ENCODE measurements at places on chromosomes 7 and 10.

- DNase-seq: no peak
These were observed 244.1 kb downstream of the PTPRN2 start for GRCh38 chr7:158343526-158343925.

DNA sequence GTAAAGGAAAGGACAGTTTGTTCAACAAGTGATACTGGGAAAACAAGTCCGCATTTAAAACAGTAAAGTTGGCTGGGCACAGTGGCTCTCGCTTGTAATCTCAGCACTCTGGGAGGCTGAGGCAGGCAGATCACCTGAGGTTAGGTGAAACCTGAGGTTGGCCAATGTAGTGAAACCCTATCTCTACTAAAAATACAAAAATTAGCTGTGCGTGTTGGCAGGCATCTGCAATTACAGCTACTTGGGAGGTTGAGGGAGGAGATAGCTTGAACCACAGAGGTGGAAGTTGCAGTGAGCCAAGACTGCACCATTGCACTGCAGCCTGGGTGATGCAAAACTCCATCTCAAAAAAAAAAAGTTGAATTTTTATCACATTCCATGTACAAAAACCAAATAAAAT lies 35.7 kb downstream of the ZNF92 start:
- no peak for DNase-seq

DNA sequence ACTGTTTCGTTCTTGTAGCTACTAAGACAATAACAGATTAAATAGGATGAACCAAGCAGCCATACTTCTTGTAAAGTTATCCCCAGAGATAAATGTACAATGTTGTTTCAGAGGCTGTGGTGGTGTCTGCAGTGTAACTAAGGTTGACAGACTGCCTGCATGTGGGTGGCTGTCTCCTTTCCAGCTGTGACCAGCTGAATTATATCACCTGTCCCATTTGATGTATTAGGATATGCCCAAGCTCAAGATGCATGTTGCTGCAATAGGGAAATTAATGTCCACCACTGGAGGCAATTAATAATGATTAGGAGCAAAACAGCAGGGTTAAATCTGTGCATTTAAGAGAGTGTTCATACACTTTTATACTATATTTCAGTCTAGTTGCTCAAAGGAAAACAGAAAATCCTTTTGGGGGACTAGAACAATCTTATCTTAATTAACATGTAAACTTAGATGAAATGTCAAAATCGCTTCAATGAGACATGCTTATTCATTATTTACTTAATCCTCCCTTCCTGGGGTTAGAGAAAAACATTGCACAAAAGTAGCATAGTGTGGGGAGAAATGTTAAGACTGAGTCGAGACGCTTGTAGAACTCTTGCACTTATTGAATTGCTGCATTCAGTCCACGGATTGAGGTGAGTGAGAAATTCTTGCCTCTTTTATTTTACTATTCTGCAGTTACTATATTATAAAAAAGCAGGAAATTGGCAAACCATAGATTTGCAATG lies 269.0 kb downstream of the SNX10 start:
- DNase-seq: no peak

DNA sequence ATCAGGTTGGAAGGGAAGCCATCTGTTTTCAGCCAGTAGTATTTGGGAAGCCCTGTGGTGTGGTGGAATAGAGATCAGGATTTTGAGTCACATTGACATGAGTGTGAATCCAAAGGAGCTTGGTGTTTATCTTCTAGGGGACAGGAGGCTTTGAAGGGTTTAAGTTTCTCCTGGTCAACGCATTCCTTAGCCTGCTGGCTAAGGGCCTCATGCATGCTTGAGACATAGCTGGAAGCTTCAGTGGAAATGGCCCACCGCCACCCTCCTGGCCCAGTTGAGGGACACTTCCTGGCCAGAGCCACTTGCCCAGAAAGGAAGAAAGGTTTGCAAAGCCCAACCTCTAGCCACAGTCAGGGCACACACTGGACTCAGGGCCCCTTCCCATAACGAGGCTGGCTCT lies 70.9 kb downstream of the CDK1 start:
- DNase-seq: no peak

DNA sequence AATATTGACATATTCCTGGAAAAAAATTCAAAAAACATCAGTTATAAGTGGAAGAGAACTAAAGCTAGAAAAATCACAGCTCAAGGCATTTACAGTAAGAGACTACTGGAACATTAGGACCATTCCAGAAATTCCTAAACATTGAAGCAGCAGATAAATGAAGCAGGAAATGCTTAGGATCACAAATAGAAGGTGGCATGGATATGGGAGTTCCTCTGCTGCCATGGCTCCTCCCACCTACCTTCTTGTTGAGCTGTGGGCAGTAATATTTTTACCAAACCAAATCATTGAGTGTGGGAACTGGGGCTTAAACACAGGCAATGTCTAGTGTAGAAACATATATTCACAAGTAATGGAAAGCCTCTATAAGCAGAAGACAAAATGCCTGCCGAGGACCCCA lies 292.8 kb downstream of the ANKRD7 start:
- no peak for DNase-seq

- no peak for DNase-seq
These were observed 34.0 kb upstream of the DKK1 start for GRCh38 chr10:52280051-52280450.

DNA sequence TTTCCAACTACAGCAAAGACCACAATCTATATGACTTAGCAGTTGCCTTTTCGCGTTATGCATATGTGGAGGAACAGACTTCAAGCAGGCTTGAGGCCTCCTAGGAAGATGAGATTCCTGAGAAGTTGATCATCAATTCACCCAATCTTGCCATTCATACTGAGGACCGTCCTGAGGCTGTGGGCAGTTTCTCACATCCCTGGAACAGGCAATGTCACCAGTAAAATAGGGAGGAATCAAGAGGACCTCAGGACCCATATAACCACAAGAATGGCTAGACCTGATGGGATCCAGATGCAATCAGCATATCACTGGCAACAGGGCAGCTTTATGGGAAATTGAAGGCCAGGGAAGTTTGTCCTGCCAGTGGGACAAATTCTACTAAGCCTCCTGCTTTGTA lies 17.3 kb downstream of the KDM7A start:
- DNase-seq: no peak

GRCh38 chr7:52017802-52018679 lies 701.4 kb upstream of the COBL start:
- no peak for DNase-seq

GRCh38 chr10:16975188-16975587 lies 154.4 kb downstream of the CUBN start:
- no peak for DNase-seq

DNA sequence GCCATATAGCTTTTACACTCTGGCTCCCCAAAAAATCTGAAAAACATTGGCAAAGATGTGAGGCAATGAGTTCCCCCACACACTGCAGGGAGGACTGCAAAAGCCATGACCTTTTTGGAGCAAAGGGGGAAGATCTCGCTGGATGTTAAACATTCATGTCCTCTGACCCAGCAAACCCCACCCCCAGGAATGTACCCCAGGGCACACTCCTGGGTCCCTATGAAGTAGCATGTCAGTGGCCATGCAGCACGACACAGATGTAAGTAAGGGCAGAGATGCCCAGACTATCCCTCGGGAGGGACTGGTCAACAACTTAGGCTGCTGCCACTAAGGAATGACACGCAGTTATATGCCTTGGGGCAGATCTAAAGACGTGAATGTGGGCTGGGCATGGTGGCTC lies 100.6 kb downstream of the DLG5 start:
- DNase-seq: no peak

DNA sequence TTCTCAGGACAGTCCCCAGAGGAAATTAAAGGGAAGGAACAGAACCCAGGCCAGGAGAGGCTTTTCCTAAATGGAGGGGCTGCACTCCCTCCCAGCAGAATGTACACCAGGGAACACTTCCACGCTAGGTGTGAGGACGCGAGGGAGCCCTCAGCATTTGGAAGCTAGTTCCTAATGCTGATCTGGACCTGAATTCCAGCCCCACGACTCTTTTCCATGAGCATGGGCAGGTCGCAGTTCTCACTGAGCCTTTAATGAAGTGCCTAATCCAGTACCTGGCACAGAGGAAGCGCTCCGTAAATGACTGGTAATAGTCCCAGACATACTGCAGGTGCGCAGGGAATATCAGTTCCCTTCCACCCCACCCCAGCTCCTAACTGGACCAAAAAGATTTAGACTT lies 1.1 kb downstream of the ALOX5 start:
- DNase-seq: no peak

- DNase-seq: no peak
These were observed 201.8 kb downstream of the GLRX3 start for GRCh38 chr10:130337696-130338635.

DNA sequence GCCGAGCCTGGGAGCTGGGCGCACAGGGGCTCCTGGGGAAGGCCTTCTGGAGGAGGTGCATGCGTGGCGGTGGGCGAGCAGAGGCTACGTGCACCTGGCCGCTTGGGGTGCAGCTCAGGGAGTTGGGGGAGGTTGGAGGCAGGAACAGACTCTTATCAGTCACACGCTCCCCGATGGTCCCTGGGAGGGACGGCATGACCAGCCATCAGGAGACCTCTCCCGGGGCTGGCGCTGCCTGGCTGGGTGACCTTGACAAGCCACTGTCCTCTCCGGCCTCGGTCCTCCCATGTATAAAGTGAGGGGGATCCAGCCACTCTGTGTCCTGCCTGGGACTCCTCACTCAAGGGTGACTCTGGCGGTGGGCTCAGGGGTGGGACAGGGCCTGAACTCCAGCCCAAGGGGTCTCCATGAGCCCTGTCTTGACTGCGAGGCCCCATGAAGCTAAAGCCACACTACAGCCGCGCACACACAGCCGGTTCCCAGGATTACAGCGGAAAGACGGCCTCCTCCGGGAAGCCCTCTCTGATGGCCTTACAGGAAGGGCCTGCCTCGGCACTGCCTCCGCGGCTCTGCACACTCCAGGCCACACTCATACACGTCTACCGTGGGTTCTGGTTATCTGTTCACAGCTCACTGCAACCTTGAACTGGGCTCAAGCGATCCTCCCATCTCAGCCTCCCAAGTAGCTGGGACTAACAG lies 2.3 kb downstream of the TMEM184A start:
- no peak for DNase-seq

DNA sequence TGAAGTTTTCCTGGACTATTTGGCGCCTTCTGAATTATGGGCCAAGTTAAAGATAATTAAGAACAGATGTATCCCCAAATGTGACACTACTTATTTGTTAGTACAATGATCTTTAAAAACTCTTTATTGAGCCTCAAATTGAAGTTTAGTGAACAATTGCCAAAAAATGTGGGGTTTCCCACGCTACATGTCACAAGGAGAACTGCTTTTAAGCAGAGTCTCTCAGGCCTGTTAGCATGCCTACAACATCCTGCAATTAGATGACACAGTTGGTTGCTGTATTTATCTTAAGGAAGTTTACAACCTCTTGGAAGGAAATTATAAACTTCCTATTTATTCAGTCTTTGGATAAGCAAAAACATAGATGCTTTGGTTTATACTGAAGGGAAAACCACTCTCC lies 733.0 kb downstream of the TNS3 start:
- DNase-seq: no peak

GRCh38 chr10:8039321-8039881 lies 15.1 kb upstream of the GATA3 start:
- DNase-seq: no peak

GRCh38 chr10:92690915-92691590 lies 1.3 kb downstream of the HHEX start:
- no peak for DNase-seq

DNA sequence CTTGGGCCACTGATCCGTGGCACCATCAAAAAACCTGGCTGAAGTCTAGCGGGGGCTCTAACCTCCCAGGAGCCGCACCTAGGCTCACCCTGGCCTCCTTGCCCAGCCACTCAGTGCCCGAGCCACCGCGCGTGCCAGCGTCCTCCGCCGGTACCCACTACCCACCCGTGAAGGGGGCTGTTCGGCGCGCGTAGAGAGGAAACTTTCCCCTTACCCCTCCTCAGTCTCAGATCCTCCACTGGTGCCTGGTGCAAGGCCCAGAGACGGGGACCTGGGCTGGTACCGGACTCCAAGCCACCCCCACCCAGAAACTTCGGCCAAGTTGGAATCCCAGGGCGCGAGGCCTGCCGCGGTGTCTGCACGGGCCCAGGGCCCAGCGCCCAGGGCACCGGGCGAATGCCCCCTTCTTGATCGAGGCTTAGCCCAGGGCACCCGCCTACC lies 3.5 kb upstream of the EBF3 start:
- no peak for DNase-seq

DNA sequence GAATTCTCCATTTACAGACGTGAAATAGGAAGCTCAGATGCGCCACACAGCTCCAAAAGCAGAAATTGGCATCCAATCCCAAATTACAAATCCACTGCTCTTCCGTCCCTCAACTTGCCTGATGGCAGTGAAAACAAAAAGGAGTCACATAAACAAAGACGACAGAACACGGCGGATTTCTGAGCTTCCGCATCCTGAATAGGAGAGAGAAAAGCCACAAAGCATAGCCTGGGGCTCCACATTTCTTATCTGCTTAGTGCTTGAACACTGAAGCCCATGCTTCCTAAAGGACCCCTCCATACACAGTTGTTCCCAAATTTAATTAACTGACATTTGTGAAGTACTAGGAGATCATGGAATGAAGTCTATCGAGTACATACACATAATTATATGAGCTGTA lies 32.6 kb downstream of the BEND7 start:
- DNase-seq: no peak

DNA sequence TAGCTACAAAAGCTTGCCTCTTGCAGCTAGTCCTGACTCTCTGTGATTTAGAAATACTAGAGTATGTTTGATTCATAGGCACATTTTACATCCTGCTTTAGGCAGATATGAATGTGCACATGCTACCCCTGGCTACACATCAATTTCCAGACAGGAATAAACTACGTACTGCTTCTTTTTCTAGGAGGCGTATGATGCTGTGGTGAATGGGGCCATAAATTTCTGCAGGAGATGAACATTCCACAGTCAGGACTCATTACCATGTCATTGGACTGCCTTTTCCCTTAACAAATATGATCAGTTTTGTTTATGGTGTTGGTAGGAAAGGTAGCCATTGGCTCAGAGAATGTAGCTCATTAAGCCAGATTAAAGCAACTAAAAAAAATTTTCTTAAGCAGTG lies 50.1 kb upstream of the IFRD1 start:
- DNase-seq: no peak

GRCh38 chr7:85851571-85852193 lies 664.8 kb upstream of the SEMA3D start:
- DNase-seq: no peak

DNA sequence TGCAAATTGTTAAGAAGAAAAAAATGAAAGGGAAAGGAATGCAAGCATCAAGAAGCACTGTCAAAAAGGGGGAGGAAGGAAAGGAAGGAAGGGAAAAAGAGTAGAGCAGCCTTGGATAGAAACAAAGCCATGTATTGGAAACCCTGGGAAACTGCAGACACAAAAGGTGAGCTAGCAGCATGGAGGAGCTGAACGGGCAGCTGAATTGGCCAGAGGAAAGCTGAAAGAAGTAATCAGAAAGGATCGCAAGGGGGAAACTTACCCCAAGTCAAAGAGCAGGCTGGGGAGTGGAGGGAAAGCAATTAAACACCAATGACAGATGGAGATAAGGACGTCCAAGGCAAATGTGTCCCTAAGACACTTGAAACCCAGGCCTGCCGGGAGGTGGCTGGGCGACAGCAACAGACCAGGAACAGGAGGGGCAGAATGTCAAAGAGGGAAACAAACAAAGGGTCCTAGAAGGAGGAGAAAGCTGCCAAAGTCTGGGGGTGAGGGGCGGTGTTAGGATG lies 93.8 kb upstream of the SVIL start:
- DNase-seq: no peak
